ENCODE measurements at places on chromosomes 13 and 19.

DNA sequence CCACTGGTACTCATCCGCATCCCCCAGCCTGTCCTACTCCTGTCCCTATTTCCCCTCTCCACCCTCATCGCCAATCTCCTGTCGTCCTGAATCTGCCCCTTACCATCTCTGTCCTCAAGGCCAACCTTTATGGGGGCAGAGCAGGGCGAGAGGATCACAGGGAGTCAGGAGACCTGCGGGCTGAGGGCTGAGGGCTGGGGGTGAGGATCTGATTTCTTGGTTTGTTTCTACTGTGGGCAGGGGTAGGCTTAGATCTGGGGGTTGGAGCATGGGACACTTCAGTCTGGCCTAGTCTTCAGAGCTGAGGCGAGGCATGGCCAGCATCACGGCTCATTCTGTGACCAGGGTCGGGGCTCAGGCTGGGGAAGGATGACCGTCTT lies 16.5 kb upstream of the ERCC1 start:
- DNase-seq: no peak

- no peak for DNase-seq
Observed at GRCh38 chr13:41701676-41702075, 244.3 kb downstream of the RGCC start.

GRCh38 chr13:108070925-108071324 lies 144.4 kb downstream of the LIG4 start:
- no peak for DNase-seq

- DNase-seq: no peak
Observed at GRCh38 chr13:40153516-40153915, 498.1 kb downstream of the COG6 start.

DNA sequence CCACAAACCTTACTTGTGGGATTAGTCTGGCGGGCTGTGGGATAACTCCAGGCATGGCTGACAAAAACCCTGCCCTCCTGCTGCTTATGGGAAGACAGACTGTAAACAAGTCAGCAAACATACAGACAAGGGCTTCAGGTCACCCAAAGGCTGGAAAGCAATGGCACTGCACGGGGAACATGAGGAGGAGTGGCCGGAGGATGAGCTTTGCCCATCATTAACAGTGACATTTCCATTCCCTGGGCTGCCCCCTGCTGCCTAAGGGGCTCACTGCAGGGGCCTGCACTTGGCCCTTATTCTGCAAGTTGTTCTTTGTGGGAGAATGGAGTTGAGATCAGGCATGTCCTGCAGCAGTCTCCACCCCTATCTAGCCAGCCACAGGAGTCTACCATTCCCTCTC lies 91.3 kb downstream of the UQCRFS1 start:
- DNase-seq: no peak

DNA sequence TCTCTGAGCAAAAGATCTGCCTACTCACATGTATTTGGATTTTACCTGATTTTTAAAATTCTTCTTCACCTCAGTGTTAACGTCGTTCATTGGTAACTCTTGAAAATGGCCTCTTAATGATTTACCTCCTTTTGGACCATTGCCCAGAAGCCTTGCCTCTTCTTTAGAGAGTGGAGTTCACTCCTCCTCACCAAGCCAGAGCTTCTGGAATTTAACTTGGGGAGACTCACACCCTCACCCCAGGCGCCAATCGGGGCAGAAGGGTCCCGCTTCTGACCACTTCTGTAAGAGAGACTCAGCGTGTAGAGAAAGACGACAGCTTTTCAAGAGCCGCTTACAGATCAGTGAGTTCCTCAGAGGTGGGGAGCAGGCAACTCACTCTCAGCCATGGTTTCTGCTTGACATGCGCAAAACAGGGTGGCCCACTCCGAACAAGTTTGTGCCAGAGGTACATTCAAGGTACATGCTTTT lies 2.7 kb downstream of the PNMA8C start:
- no peak for DNase-seq

DNA sequence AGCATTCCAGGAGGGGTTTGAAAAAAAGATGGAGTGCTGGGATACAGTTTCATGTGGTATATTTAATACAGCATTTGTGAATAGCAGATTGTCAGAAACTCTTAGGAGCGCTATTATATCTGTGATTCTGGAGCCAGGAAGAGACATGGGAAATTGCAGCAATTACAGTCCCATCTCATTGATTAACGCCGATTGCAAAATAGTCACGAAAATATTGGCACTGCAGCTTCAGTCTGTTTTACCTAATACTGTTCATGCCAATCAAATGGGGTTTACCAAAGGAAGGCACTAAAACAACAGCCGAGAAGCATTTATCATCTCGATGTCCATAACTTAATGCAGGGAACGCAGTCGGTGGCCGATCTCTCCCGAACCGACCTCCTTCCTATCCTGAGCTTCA lies 295.8 kb downstream of the TEX29 start:
- no peak for DNase-seq

GRCh38 chr13:110618780-110619179 lies 3.4 kb downstream of the NAXD start:
- no peak for DNase-seq

- no peak for DNase-seq
Observed at GRCh38 chr13:75468602-75469001, 13.4 kb downstream of the TBC1D4 start.

GRCh38 chr13:102033857-102034331 lies 368.0 kb downstream of the FGF14 start:
- no peak for DNase-seq

GRCh38 chr19:21812448-21812847 lies 23.5 kb downstream of the ZNF43 start:
- no peak for DNase-seq

- DNase-seq: no peak
Observed at GRCh38 chr19:51122112-51122981, 2.4 kb upstream of the SIGLEC9 start.

GRCh38 chr13:49608651-49609331 lies 19.5 kb upstream of the ARL11 start:
- DNase-seq: no peak

DNA sequence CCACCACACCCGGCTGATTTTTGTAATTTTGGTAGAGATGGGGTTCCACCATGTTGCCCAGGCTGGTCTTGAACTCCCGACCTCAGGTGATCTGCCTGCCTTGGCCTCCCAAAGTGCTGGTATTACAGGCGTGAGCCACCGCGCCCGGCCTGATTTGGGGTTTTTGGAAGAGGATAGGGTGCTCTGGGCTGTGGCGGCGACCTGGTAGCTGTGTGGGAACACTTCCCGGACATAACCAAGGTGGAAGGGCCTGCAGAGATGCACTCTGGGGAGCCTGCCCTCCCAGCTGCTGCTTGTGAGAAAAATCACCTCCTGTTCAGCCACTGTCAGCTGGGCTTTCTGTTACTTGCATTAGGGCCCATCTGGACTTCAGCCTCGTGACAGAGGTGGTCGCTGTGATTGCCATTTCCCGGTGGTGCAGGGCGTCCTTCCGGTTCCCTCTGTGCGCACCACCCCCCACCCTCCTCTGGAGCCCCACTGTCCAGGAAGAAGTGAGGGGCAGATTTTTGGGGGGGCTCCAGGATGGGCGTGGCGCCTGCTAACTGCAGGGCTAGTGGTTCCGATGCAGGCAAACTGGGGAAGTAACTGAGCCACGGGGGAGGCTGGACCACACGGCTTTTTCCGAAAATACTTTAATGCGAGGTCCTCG lies 7.5 kb downstream of the IL4I1 start:
- DNase-seq: no peak
